ENCODE measurements at places on chromosomes 6 and 20.

DNA sequence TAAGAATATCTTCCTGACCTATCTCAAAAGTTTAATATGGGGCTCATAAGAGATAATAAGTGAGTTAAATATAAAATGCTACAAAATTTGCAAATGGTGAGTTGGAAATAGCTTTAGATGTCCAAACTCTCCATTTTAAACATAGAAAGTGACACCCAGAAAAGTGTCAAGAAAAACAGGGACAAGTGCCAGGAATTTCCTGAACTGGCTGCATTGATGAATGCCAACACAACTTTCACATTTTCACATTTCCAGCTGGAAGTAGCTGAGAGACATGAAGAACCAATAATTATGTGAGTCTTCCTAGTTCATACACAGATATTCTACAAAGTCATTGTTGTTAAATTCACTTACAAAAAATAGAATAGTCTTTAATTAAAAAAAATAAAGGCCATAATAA, 38.6 kb upstream of the B3GAT2 start:
- H3K36me3 ChIP-seq, result no peaks in the 10 kb centered on the region
- no peak overlapping the region for H3K27ac ChIP-seq
- no peak for DNase-seq
- H3K4me1 ChIP-seq, result no peaks in the 10 kb centered on the region
- no peaks in the 10 kb centered on the region for H3K27me3 ChIP-seq

DNA sequence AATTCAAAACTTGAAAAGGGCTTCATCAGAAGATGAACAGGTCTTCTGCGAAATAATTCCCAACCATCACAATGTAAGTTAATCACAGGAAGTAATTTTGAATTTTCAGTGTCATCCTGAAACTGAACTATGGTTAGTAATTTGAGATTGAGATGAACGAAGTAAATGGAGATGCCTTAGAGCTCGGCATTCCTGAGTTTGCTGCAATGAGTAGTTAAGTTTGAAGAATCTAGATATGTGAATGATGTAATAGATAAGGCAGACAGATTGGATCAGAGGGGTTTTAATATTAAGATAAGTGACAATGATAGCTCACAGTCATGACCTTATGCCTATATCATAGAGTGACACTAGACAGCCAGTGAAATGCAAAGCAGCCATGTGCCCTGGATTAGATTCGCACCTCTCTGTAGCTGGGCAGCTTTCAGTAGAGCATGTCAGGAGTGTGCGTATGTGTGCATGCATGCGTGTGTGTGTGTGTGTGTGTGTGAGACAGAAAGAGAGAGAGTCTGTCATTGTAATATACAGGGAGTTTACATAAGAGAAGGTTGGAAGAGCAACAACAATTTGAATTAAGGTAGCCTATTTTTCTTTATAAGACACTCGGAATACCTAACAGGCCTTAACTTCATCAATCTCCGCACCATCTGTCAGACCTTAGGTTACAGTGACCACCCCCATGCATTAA, 233.0 kb downstream of the GMPR start:
- no peaks in the 10 kb centered on the region for H3K27me3 ChIP-seq
- no peaks in the 10 kb centered on the region for H3K36me3 ChIP-seq
- no peak overlapping the region for H3K27ac ChIP-seq

DNA sequence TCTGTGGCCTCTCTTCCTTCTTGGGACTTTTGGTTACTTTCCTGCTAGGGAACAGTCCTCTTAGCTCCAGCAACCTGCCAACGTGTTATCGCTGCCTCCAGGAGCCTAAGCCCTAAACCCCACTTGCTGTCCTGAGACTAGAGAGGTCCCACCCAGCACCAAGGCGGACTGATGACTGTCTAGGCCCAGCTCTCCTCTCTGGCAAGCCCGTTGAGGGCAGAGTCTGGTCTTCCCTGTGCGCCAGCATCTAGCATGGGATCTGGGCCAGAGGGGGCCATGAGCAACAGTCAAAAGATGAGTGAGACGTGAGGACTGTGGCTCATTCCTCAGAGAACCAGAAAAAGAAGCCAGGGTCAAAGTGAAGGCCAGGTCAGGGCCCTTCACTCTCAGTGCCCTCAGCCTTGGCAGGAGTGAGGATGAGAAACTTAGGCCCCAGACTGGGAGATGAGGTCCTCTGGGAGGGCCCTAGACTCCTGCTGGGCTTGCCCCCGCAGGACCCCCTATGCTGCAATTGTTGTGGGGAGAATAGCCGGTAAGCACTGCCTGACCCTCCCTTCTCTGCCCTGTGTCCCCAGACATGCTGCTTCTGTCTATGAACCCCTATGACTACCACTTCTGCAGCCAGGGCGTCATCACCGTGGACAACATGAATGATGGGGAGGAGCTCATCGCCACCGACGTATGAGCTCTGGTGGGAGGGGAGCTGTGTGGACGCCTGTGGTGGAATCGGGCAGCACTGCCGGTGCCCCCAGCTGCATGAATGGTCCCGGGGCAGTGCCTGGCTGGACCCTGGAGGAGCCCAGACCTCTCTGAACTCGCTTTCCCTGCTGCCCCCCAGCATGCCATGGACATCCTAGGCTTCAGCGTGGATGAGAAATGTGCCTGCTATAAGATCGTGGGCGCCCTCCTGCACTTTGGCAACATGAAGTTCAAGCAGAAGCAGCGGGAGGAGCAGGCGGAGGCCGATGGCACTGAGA, 30.9 kb downstream of the MYH7B start:
- H3K4me3 ChIP-seq, result no peak overlapping the region
- no peaks in the 10 kb centered on the region for H3K36me3 ChIP-seq
- no peaks in the 10 kb centered on the region for H3K27me3 ChIP-seq
- H3K4me1 ChIP-seq, result no peaks in the 10 kb centered on the region
- no peak overlapping the region for H3K27ac ChIP-seq

GRCh38 chr20:17671011-17671410, 11.0 kb downstream of the RRBP1 start:
- H3K27ac ChIP-seq, result no peak overlapping the region
- no peaks in the 10 kb centered on the region for H3K36me3 ChIP-seq
- H3K4me1 ChIP-seq, result peaks cover 21% of the 10 kb centered on the region
- no peaks in the 10 kb centered on the region for H3K27me3 ChIP-seq

DNA sequence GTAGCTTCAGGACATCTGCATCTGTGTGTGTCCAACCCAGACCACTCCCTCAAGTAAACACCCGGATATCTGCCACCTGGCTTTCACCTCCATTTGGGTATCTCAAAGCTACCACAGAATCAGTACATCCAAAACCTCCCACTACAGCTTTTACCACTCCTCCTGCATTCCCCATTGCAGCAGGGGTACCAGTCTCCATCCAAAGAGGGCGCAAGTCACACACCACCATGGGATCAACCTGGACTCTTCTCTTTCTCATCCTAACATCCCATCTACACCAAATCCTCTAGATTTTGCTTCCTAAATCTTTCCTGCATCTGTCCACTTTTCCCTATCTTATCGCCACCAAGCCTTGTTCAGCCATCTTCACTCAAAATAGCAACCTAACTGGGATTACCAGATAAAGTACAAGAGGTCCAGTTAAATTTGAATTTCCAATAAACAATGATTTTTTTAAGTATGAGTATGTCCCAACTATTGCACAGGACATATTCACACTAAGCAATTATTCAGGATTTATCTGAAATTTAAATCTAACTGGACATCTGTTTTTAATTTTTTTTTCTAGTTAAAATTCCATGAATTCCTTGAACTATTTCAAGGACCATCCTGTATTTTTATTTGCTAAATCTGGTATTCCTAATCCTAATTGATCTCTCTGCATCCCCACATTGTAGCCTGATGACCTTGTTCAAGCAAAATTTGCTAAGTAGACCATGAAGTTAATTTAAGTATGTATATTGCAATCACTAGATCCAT, 164.3 kb upstream of the MLN start:
- no peaks in the 10 kb centered on the region for H3K36me3 ChIP-seq
- DNase-seq, result peak; percentile 19
- no peak overlapping the region for H3K27ac ChIP-seq
- H3K4me3 ChIP-seq, result no peak overlapping the region
